ENCODE measurements at places on chromosomes 6 and 20.

DNA sequence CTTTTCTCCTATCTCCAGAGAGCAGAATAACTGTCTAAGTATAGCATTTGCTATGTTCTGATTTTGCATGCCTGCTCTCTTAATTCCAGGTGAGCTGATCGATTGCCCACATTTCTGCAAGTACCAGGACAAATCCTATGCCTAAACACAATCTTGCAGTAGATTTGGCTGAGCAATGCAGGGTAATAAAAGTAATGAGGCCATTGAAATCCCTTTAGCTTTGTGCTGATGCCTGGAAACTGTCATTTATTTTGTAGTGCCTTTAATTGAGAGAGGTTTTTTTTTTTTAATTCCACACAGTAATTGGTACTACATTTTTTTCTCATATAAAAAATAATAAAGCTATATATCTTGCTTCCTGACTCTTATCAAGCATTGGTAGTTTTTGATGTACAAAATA, 252.3 kb downstream of the NKAIN2 start:
- DNase-seq, result no peak

DNA sequence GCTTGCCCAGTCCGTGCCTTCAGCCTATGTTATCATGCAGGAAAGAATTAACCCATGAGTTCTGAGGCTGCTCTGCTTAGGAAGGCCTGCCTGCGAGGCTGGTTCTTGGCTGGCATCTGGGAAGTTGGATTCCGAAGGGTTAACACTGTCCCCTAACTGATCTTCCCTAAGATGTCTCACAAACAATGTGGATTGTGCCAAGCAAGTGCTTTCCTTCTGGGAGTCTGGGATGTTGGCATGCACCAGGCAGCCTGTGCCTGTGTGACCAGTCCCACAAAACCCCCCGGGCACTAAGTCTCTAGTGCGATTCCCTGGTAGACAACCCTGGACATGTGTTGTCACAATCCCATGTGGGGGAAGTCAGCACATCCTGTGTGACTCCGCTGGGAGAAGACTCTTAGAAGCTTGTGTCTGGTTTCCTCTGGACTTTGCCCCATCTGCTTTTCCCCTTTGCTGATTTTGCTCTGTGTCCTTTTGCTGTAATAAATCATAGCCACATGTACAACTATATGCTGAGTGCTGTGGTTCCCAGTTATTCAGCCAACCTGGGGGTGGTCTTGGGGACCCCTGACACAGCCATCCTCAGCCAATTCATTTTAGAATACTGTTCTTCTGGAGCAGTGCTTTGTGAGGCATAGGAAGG, 83.8 kb downstream of the SLC22A23 start:
- DNase-seq, result no peak

- no peak for DNase-seq
Measured at GRCh38 chr6:99912657-99913056, 81.4 kb downstream of the MCHR2 start.

GRCh38 chr20:13995086-13995665, at the start of gene MACROD2:
Gene MACROD2 (plus strand): TSS chr20:13995516.
- DNase-seq, result no peak

DNA sequence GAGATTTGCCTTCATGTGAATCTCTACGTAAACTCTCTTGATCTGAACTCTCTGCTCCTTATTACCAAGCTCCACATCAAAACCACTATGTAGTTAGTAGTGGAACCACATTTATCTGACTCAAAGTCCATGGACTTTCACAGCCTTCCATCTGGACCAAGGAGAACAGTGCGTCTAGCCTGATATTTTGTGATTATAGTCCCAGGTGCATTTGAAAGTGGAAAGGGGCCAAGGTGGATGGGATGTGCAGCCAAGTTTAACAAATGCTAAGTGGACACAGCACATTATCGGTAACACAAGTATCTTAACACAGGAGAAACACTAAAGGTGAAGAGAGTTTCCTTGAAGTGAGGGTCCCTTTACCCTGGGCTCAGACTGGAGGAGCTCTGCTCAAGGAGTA, 281.2 kb upstream of the SGK1 start:
- no peak for DNase-seq

DNA sequence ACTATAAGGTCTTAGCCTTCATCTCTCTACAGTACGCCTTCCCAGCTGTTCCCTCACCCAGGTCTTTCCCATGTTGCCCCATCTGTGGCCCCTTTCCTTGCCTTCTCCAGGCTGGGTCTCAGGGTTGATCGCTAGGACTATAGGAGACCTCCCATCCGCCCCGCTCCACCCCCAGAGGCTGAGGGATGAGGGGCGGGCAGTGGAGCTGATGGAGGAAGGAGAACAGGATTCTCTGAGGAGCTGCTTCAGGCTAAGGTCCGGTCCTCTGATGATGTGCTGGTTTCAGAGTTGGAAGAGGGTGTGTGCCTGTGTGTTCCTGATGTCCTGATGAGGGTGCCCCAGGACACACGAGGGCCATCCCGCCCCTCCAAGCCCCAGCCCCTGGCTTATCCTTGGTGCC, 154.8 kb upstream of the QKI start:
- DNase-seq, result no peak

DNA sequence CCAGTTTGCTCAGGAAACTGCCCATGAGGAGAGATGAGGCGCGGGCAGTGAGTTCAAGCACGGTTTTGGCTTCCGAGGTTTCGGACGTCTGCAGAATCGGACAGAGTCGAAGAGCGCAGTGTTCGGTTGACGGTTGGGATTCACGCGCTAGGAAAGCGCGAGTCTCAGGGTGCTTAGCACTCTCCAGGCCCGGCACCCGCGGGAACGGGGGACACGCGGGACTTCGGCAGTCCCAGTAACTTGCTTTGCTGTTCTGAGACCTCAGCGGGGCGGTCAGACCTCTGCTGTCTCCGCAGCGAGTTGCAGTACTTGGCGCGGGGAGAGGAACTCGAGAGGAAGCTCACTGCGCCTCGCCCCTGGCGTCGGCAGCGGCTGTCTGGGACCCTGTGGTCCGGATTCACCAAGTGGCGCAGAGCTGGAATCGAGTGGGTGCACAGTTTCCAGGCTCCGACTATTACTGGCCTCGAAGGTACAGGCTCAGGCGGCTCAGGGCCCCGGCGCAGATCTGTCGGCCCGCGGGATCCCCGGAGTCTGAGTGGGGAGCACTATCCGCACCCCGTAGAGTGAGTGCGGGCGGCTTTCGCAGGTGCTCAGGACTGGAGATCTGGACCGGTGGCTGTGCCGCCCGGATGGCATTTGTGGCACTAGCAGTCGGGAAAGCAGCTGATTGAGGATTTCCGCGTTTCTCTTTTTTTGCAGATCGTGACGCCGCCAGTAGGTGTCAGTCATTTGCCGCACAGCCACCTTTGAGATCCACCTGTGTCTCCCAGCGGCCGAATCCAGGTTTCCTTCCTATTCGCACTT, at the start of gene POM121L2:
Gene POM121L2 (minus strand): TSS at position 128 of the 804 bp plus-strand sequence. CDS start 103 bp downstream, at position 25.
- DNase-seq, result peak; percentile 2

GRCh38 chr20:9114709-9115108, 45.8 kb downstream of the PLCB4 start:
- DNase-seq, result no peak

- DNase-seq, result no peak
Measured at GRCh38 chr6:131960371-131961133, 9.4 kb upstream of the CCN2 start.

- no peak for DNase-seq
Measured at GRCh38 chr6:122426597-122426996, 27.1 kb downstream of the HSF2 start.

- DNase-seq, result no peak
Measured at GRCh38 chr6:111591370-111591900, 14.2 kb downstream of the TRAF3IP2 start.

GRCh38 chr20:9413001-9413400, 101.4 kb upstream of the LAMP5 start:
- DNase-seq, result no peak

DNA sequence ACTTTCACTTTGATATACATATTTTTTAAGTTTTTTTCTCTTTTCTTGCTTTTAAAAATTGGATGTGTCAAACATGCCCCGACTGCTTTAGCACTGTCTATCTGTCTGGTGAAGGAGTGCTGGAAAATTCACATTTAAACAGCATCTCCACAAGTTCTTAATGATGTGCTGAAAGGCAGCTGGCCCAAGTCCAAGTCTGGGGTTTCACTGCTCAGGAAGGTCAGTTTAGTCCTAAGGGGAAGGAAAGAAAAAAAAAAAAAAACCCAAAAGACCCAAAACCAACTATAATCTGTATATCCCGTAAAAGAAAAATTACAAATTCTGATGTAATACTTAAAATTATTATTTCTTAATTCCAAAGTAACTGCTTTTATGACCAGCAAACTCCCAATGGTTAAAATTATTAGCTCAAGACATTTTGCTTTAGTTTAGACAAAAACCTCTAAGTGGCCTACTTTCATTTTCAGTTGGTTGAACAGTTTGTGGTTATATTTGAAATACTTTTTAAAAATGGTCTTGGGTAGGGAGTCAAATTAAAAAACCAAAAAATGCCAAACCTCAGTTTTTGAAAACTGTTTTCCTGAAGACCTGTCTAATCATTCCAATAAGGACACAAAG, 79.5 kb upstream of the PREP start:
- DNase-seq, result no peak

DNA sequence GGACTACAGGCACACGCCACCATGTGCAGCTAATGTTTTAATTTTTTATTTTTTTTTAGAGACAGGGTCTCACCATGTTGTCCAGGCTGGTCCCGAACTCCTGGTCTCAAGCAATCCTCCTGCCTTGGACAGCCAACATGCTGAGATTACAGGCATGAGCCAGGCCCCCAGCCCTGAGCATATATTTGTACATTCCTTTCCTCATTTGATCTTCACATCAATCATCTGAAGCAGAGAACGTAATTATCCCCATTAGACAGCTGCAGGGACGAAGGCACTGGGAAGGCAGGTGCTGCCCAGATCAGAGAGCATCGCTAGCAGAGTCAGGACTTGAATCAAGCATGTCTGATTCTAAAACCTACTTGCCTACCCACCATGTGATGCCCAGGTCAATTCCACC, 41.0 kb upstream of the SIRPA start:
- no peak for DNase-seq

- no peak for DNase-seq
Measured at GRCh38 chr6:139708337-139709199, 334.1 kb upstream of the CITED2 start.

- DNase-seq, result no peak
Measured at GRCh38 chr6:98787961-98788360, 46.4 kb upstream of the POU3F2 start.

DNA sequence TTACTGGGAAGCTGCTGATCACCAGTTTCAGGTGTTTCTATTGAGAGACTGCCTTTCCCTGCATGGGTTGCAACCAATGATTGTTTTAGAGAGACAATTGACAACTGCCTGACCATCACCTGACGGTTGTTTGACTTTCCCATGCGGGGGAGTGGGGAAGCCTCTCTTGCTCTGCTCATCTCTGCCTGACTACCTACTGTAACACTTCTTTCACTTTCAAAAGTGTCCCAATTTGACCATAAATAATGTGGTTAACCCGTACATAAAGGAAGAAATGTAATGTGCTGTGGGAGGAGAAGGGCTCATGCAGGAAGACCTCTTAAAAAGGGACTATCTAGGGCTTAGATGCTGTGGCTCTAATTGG, 122.1 kb upstream of the PHACTR1 start:
- no peak for DNase-seq

GRCh38 chr20:1637755-1638154, 17.9 kb upstream of the SIRPB1 start:
- DNase-seq, result no peak

DNA sequence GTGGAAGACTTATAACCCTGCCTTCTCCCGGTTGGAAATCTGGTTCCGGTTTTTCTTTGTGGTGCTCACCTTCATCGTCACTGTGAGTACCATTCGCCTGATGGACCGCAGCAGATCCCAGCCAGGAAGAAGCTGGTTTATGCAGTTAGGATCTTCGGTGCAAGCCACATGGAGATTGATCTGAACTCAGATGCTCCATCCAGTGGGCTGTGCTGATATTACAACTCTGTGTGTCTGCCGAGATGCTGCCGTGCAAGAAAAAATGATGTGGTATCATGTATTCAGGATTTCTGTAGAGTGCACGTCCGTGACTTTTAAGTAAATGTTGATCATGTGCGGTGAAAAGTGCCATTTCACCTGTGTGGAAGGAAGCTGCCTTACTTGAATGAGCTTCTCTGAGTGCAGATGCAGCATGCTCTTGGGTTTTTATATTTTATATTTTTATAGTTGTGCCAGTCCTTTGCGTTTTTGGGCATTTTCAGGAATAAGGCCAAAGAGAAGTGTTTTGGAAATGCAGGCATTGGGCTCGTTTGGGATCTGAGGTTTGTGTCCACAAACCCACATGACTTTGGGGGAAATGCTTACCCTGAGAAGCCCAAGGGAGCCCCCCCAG, 39.2 kb downstream of the DYNLT1 start:
- DNase-seq, result no peak

DNA sequence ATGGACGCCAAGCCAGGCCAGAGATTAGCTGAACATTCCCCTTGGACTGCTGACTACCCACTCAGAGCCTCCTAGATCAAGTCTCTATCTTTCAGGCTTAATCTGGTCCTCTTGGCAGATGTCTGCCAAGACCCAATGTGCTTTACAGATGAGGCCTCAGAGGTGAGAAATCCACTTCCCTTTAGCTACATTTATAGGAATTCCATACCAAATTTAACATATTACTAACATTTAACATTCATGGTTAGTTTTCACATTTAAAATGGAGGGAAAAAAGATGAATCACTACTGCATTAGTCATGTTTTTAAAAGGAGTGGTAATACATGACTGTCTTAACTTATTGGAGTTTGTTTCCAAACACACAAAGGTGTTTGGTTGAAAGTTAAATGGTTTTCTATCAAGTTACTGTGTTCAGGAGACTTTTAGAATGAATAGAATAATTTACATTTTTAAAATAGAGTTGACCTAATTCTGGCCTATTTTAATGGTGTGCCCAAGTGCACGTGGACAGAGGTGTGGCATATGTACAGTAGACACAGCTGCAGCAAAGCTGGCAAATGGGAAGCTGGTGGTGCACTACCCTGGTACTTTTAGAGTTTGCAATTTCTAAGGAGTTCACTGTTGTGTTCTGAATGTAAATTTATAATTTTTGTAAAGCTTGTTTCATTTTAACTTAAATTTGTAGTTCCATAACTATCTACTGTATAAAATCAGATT, 41.9 kb upstream of the CALHM6 start:
- no peak for DNase-seq

DNA sequence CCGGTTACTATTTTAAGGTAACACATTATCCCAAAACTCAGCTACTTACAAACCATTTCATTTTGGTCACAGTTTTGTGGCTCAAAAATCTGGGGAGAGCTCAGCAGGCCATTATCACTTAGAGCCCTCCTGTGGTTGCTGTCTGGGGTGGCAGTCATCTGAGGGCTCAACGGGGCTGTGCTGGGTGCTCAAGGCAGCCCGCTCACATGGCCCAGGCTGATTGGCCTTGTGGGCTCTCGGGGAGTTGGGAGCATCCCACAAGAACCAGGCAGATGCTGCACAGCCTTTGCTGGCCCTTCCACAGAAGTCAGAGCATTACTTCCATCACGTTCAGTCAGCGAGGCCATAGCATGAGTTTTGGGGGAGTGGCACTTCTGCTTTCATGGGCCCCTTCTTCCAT, 6.3 kb upstream of the VSX1 start:
- DNase-seq, result no peak

Data from T-helper 22 cell (primary cell).